ENCODE measurements at places on chromosomes 4 and X. TPM values are rescaled to one million over a fixed set of nuclear protein-coding genes. Genes with fewer than 3 reads are reported as not detected.

The BEX1 gene
- total RNA-seq: not detected

The CNGA2 gene
- total RNA-seq: not detected

The TLR10 gene
- 0.03 TPM for total RNA-seq

The LRIT3 gene
- total RNA-seq: 0.02 TPM

The ABCE1 gene
- 70.3 TPM for total RNA-seq

The ARFIP1 gene
- total RNA-seq: 16.3 TPM

The SPON2 gene
- 0.20 TPM for total RNA-seq

The SSX4 gene
- total RNA-seq: not detected

The RHOXF2 gene
- not detected for total RNA-seq

The SHROOM2 gene
- total RNA-seq: 0.40 TPM

The XAGE1A gene
- 36.0 TPM for total RNA-seq

The TMPRSS11D gene
- total RNA-seq: not detected

The TMEM31 gene
- total RNA-seq: not detected

The TSPAN5 gene
- 15.5 TPM for total RNA-seq

The LARP7 gene
- 23.0 TPM for total RNA-seq

The PPP2R2C gene
- 33.5 TPM for total RNA-seq

The ATOH1 gene
- total RNA-seq: not detected

The RHOXF1 gene
- total RNA-seq: not detected

The JCHAIN gene
- 0.46 TPM for total RNA-seq

The MAGEC2 gene
- not detected for total RNA-seq

The FREM3 gene
- total RNA-seq: not detected

The MGAT4D gene
- total RNA-seq: not detected

The MAGEB1 gene
- total RNA-seq: not detected

The IL3RA gene
- total RNA-seq: 0.16 TPM

The MAGEC3 gene
- not detected for total RNA-seq

The DAPP1 gene
- total RNA-seq: not detected

The C4orf50 gene
- total RNA-seq: not detected

The SMIM10 gene
- total RNA-seq: 0.05 TPM

The NSD2 gene
- 36.5 TPM for total RNA-seq

The PLP1 gene
- not detected for total RNA-seq

The AMER1 gene
- total RNA-seq: 2.7 TPM

The SLC26A1 gene
- 0.16 TPM for total RNA-seq

The DOK7 gene
- total RNA-seq: 0.95 TPM

The CCNB3 gene
- 0.42 TPM for total RNA-seq

The NUP62CL gene
- 14.8 TPM for total RNA-seq

The NXF2B gene
- total RNA-seq: not detected

The SPACA5 gene
- not detected for total RNA-seq

The SULT1E1 gene
- not detected for total RNA-seq

The MAB21L2 gene
- total RNA-seq: not detected

The FAM47E gene
- total RNA-seq: 0.18 TPM

The TLL1 gene
- 0.15 TPM for total RNA-seq

The UGT2B17 gene
- total RNA-seq: not detected

The PNMA6A gene
- total RNA-seq: 5.5 TPM

The NEIL3 gene
- total RNA-seq: 13.0 TPM

The KCND1 gene
- 1.4 TPM for total RNA-seq

The C1QTNF7 gene
- not detected for total RNA-seq

The RAB39B gene
- 1.2 TPM for total RNA-seq

The AWAT2 gene
- not detected for total RNA-seq

The NOX1 gene
- not detected for total RNA-seq

The IRF2 gene
- 11.4 TPM for total RNA-seq

Data from A549 treated with CORT108297 at 1 μM for 4 hours (cell line).